Keratinocyte (primary cell): ENCODE measurements at places on chromosomes 1 and 21. TPM values are rescaled to one million over a fixed set of nuclear protein-coding genes. Genes with fewer than 3 reads are reported as not detected.

Gene DNAJC28
- 0.91 to 1.4 TPM (median 1.1 TPM) in 3 replicates for polyA plus RNA-seq

Gene MANEAL
- polyA plus RNA-seq: 0.32 to 0.72 TPM (median 0.37 TPM) in 3 replicates

Gene TNFSF4
- polyA plus RNA-seq: 1.1 to 1.2 TPM (median 1.2 TPM) in 3 replicates

Gene CLIC6
- not detected in 3 replicates for polyA plus RNA-seq

Gene CNIH3
- polyA plus RNA-seq: 0.71 to 1.5 TPM (median 0.81 TPM) in 3 replicates

Gene CD5L
- polyA plus RNA-seq: not detected in 3 replicates

Gene BSND
- polyA plus RNA-seq: not detected in 3 replicates

Gene TMEM269
- polyA plus RNA-seq: 0.12 TPM in 1 of 3 replicates, not detected in the others
